ENCODE measurements at places on chromosomes 2 and 18.

- peak; percentile 21 for DNase-seq
These were observed 31.9 kb upstream of the ITGA6 start for GRCh38 chr2:172395503-172395902.

DNA sequence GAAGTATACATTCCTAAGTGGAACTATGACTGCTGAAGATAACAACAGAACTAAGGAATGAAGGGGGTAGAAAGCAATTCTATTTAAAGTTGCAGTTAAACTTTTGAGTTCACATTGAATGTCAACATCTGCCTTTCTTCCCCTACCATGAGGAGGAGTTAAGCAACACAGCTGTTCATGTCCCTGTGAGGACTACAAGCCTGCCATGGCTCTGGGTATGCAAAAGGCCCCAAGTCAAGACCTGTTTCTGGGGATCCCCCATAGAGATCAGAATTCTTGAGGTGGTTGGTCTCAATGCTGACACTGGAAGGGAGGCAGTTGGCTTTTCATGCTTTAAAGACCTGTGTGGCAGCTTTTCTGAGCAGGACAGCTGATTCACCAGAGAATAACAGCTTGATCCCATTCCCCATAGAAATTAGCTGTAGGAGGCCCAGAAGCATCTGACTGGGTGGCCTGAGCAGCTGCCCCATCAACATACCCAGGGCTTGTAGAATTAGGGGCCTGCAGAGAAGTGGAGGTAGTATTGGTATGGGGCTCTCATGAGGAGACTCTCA, 131.0 kb downstream of the SETBP1 start:
- DNase-seq = no peak

- no peak for DNase-seq
These were observed 146.8 kb downstream of the SATB2 start for GRCh38 chr2:199310771-199311585.

DNA sequence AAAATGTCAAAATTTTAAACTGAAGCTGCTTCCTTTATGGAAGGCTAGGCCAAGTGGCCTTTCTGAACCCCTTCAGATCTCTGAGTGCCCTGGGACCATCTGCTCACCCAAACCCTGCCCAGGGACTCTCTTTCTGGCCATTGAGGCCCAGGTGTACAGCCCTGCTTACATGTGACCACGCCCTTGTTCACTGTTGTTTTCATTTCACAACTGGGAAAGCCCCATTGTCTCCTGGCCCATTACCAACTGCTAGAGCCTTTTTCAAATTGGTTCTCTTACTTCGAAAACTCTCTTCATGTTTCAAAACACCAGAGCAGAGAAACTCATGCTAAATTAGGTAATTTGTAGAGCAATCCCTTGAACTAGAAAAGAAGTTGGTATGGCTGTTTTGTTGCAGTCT, 219.5 kb upstream of the TANK start:
- peak; percentile 21 for DNase-seq

GRCh38 chr2:178553047-178553446, 72.8 kb downstream of the PLEKHA3 start:
- DNase-seq = peak; percentile 61

DNA sequence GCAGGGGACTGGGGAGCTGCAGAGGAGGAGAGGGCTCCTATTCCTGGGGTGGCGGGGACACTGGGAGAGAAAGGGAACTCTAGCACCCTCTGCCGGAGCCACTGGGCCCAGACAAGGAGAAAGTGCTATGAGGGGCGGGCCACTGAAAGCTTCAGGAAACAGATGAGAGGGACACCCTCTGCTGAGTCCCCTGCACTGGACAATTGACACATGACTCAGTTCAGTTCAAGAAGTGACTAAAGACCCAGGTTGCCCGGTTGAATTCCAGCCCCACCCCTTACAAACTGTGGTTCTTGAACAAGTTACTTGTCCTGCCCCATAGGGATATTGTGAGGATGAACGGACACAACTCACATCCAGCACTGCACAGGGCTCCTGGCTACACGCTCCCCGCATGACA, 5.0 kb downstream of the RUFY4 start:
- DNase-seq = peak; percentile 46

GRCh38 chr2:232437195-232437571, 18.8 kb upstream of the ALPI start:
- no peak for DNase-seq

DNA sequence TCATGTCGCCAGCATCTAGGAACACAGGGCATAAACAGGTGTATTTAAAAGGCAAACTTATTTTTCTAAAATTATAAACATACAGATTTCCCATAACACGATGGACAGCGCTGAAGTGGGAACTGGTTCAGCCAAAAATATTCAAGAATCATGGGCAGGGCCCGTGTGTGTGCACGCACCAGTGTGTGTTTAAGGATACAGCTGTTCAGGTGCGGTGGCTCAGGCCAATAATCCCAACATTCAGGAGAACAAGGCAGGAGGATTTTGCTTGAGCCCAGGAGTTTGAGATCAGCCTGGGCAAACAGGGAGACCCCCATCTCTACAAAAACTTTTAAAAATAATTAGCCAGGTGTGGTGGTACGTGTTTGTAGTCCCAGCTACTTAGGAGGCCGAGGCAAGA, 288.6 kb upstream of the HDAC4 start:
- no peak for DNase-seq

GRCh38 chr2:3631851-3632659, 25.9 kb upstream of the ALLC start:
- no peak for DNase-seq

GRCh38 chr2:175136334-175137215, 31.4 kb downstream of the ATF2 start:
- DNase-seq = no peak

GRCh38 chr2:166766220-166766619, 122.1 kb upstream of the XIRP2 start:
- no peak for DNase-seq

DNA sequence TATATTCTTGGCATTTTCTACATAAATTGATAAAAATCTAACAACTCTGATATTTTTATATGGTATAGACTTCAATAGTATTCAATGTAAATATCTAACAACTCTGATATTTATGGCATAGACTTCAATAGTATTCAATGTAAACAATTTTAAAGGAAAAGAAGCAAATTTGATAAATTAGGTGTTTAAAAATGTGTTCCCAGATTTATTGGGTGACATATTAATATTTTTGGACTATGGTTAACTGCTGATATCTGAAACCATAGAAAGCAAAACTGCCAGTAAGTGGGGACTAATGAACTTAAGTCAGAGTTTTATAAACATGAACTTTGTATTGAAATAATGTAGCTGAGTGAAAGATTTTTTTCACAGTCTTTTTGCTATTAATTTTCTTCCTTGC, 1576.0 kb upstream of the DDX18 start:
- no peak for DNase-seq

- no peak for DNase-seq
These were observed 104.5 kb upstream of the YWHAQ start for GRCh38 chr2:9735335-9735734.

GRCh38 chr2:202769201-202769600, 102.4 kb downstream of the ICA1L start:
- no peak for DNase-seq

DNA sequence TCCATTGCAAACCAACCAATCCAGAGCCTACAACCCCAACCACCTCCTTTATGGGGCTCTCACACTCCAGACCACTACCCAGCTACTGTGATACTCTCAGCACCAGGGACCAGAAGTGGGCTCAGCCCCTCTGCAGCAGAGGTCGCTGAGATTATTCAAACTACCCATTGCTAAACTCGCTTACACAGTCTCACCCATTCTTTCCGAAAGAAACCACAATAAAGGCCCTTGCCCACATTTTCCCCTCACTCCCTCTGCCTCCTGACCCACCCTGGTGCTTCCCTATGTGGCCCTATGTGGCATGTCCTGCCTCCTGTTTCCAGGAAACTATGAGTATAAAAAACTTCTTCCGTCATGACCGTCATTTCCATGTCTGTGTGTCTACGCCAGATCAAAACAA, 10.7 kb downstream of the TEX51 start:
- no peak for DNase-seq

GRCh38 chr2:55120634-55121359, 70.5 kb upstream of the RTN4 start:
- DNase-seq = no peak

DNA sequence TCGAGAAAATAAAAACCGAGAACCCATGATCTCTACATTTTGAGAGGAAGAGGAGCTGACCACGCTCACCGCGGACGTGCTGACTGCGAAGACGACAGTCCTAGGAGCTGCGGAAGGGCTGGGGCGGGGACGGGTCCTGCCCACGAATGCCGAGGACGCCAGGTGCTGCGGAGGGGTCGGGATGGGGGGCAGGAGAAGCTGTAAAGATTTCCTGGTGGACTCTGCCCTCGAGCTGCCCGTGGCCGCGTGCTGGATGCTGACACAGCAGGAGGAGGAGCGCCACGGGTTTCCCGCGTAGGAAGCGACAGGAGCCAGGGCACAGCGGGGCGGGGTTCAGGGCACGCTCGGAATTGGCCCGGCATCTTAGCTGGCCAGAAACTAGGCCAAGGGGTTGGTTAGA, 22.2 kb downstream of the ZSCAN30 start:
- DNase-seq = peak; percentile 7

DNA sequence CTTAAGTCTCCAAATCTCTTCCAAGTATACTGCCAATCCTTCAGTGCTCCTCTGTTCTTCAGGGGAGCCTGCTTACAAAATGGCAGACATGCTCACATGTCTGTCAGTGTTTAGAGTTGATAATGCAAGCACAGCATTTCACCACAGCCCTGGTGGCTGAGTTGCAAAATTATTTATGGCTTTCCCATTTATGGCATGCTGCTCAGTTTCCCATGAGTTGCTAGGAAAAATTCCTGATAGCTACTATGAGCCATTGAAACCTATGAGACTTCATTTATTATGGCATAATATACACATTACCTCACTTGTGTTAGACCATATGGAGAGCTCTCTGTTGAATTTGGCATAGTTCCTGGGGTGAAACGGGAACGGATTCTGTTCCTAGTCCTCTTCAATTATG, 448.7 kb upstream of the TCF4 start:
- DNase-seq = peak; percentile 1

DNA sequence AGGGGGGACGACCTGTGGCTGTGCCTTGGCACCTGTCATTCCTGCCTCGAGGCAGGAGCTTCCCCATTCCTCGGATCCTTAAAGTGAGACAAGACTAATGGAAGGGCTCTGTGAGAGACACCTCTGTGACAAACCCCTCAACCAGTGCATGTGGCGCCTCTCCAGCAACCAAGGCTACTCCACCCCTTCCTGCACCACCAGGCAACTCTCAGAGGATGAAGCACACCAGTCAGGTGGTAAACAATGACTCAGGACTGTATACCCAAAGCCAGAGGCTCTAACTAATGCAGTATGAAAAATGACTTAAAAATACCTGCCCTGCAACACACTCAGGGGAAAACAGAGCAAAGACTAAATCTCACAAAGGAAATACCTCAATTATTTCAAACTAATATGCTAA, 136.9 kb downstream of the UXS1 start:
- no peak for DNase-seq

DNA sequence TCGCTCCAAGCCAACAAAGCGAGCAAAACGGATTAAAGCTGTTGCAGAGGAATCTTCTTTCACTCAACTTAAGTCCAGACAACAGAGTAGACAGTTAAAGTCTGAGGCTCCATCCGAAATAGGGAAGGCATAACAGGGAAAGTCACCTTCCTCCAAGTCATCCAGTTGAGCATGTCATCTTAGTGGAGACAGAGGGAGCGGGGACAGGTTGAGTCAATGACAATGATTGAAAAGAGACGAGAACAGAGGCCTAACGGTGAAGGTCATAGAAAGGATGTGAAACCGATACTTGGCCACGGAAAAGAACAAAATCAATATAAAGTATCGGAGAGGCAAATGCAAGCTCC, 455 bp downstream of the C18orf32 start:
- DNase-seq = no peak

DNA sequence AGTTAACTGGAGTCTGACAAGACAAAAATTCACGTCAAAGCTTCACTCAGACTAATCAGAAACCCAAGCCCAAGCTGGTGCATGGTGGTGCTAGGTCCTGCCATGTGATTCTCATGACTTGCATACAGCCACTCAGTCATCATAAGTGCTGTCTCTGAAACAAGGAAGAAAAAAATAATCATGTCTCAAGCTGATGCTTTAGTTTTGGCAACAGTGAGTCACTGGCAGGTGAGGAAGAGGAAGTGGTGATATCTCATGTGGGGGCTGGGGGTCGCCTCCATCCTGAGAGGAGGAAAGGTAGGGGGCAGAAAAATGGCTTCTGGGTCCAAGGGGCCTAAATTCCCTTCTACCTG, 136.3 kb downstream of the TMEM163 start:
- DNase-seq = no peak

DNA sequence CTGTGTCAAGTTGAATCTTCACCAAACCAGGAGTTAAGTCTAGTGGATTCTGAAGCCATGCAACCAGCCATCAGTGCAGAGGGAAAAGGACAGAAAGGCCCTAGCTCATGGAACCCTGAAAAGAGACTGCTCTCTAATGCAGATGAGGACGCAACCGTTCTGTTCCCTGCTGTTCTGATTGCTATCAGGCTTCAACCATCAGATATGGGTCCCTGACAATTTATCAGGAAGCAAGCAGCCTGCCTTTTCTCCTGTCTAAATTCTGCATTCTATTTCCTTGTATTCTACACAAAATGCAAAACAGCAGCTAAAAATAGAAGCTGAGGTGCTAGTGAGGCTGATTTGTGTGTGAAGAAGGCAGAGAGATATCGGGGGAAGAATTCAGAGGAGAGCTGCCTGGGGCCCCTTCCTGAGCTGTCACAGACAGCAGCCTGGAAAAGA, 68.4 kb upstream of the RTN4 start:
- DNase-seq = no peak

GRCh38 chr2:18645315-18645714, 55.9 kb upstream of the NT5C1B start:
- DNase-seq = no peak

- DNase-seq = no peak
These were observed 173.4 kb downstream of the TNS1 start for GRCh38 chr2:217829420-217829819.

DNA sequence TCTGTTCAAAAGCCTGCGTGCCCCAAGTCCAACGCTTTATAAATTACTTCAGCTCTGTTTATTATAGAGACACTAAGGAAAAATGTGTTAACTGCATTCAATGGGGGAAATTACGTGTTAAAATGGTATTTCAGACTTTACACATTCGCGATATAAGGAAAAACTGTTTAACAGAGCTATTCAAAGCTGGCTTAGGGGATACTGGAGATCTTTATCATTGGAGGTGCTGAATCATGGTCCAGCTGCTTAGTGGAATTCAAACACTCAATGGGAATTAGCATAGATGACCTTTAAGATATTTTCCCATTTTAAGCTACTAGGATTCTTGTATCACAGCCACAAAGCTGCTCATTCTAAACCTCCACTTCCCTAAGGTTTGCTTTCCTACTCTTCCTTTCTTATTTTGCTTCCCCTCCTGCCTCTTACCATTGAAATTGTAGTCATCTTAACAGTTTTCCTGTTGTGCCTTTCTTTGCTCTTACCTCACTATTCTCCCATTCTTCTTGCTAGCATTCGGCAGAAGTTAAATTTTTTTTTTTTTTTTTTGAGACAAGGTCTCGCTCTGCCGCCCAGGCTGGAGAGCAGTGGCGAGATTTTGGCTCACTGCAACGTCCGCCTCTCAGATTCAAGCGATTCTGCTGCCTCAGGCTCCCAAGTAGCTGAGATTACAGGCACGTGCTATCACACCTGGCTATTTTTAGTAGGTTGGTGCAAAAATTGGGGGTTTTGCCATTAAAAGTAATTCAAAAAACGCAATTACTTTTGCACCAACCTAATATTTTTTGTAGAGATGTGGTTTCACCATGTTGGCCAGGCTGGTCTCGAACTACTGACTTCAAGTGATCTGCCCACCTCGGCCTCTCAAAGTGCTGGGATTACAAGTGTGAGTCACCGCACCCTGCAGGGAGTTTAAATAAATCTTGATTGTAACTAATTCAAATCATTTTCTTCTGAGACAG, 6.5 kb downstream of the SULT6B1 start:
- peak; percentile 52 for DNase-seq

GRCh38 chr2:156663757-156664409, 227.7 kb downstream of the GPD2 start:
- DNase-seq = no peak

Measured in astrocyte of the hippocampus (primary cell).